Activated T-cell treated with anti-CD3 and anti-CD28 coated beads, Interleukin-2, amount 50 U/mL, for 24 hours (primary cell): ENCODE measurements at places on chromosomes 5 and 9.
A peak's percentile ranks its signal among the peaks of the same experiment; 100 is the strongest.

DNA sequence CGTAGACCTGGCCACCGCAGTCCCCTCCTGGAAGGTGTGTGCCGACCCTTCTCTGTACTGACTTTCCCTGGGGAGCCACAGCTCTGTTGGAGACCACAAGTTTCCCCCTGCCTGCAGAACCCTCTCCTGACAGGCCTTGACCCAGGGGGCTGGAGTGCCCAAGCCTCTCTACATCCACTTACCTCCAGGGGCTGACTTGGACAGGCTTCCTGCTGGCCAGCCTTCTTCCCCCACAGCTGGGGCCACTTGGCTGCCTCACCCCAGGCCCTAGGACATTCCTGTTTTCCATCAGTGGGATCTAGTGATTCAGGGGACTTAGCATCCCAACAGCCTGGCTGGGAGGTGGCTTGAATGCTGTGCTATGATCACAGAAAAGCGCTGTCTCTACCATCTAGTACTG lies 23.6 kb downstream of the COL15A1 start:
- no peaks in the 10 kb centered on the region for H3K27me3 ChIP-seq
- no peak overlapping the region for H3K4me3 ChIP-seq
- H3K36me3 ChIP-seq: no peaks in the 10 kb centered on the region
- DNase-seq: no peak

DNA sequence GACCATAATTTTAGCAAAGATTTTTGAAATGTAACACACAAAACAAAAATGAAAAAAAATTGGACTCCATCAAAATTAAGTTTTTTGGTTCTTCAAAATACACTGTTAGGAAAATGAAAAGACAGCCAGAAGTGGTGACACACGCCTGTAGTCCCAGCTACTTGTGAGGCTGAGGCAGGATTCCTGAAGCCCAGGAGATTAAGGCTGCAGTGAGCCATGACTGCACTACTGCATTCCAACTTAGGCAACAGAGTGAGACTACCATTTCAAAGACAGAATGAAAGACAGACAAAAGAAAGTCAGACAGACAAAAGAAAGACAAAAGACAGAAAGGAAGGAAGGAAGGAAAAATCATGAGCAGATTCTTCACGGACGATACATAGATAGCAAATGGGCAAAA lies 7.5 kb downstream of the DIAPH1 start:
- peaks cover 74% of the 10 kb centered on the region for H3K36me3 ChIP-seq
- H3K27ac ChIP-seq: peak overlapping the region; percentile 96
- H3K4me3 ChIP-seq: no peak overlapping the region
- peaks cover 86% of the 10 kb centered on the region for H3K4me1 ChIP-seq

DNA sequence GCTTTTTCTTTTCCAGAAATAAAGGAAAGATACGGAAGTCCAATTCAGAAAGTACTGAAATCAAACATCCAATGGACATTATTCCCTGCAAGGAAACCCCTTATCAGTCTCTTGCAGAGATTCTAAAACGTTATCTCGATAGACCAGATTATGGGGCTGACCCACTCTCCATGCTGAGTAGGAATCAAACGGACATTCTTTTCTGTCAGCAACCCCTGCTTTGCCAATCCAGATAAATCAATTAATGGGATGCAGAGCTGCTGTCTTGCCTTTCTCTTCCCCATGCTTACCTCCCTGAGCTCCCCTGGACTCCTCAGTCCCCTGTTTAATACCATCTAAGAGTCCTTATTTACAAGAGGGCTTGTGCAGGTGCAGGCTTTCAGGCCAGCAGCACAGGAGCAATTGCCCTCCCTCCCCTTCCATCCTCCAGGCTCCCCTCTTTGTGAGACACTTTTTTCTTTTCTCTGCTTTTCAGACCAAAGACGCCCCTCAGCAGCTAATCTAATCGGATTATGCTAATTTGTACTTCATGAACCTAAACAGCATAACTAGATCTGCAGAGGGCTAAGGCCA lies 14.2 kb downstream of the TAL2 start:
- no peaks in the 10 kb centered on the region for H3K4me1 ChIP-seq
- no peaks in the 10 kb centered on the region for H3K36me3 ChIP-seq
- no peaks in the 10 kb centered on the region for H3K27me3 ChIP-seq
- no peak overlapping the region for H3K4me3 ChIP-seq

GRCh38 chr9:134630393-134630790 lies 11.2 kb upstream of the COL5A1 start:
- no peak overlapping the region for H3K4me3 ChIP-seq
- H3K27ac ChIP-seq: no peak overlapping the region
- no peaks in the 10 kb centered on the region for H3K27me3 ChIP-seq

- no peak overlapping the region for H3K4me3 ChIP-seq
- no peak for DNase-seq
- H3K27me3 ChIP-seq: no peaks in the 10 kb centered on the region
- no peaks in the 10 kb centered on the region for H3K36me3 ChIP-seq
These were observed 44.1 kb upstream of the ACO1 start for GRCh38 chr9:32340361-32340760.

- H3K4me3 ChIP-seq: no peak overlapping the region
- no peak for DNase-seq
- H3K4me1 ChIP-seq: peaks cover 5% of the 10 kb centered on the region
- H3K27me3 ChIP-seq: no peaks in the 10 kb centered on the region
- peak overlapping the region; percentile 37 for H3K27ac ChIP-seq
These were observed 66.2 kb downstream of the SMC5 start for GRCh38 chr9:70324963-70325362.

GRCh38 chr9:124639637-124640036 lies 131.5 kb downstream of the NR6A1 start:
- H3K4me3 ChIP-seq: no peak overlapping the region
- no peak overlapping the region for H3K27ac ChIP-seq
- H3K27me3 ChIP-seq: peaks cover 45% of the 10 kb centered on the region
- H3K36me3 ChIP-seq: no peaks in the 10 kb centered on the region
- H3K4me1 ChIP-seq: peaks cover 4% of the 10 kb centered on the region
- DNase-seq: no peak

- H3K27me3 ChIP-seq: no peaks in the 10 kb centered on the region
- H3K27ac ChIP-seq: no peak overlapping the region
- H3K4me3 ChIP-seq: no peak overlapping the region
- no peaks in the 10 kb centered on the region for H3K36me3 ChIP-seq
- H3K4me1 ChIP-seq: no peaks in the 10 kb centered on the region
These were observed 380.7 kb downstream of the MRPS30 start for GRCh38 chr5:45189481-45189880.

DNA sequence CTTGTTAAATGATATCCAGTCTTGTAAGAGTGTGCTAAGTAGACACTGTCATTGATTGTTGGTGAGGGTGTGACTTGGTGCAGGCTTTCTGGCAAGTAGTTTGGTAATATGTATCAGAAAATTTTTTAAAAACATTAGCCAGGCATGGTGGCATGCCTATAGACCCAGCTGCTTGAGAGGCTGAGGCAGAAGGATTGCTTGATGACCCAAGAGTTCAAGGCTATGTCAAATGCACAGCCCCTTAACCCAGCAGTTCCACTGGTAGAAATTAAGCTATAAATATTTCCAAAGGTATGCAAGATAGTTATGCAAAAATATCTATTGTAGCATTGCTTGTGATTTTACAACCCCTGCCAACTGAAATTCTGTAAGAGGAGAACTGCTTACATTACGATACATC lies 24.2 kb downstream of the ZBTB43 start:
- H3K4me1 ChIP-seq: peaks cover 33% of the 10 kb centered on the region
- DNase-seq: no peak
- no peak overlapping the region for H3K27ac ChIP-seq
- no peaks in the 10 kb centered on the region for H3K27me3 ChIP-seq
- peaks cover 68% of the 10 kb centered on the region for H3K36me3 ChIP-seq

DNA sequence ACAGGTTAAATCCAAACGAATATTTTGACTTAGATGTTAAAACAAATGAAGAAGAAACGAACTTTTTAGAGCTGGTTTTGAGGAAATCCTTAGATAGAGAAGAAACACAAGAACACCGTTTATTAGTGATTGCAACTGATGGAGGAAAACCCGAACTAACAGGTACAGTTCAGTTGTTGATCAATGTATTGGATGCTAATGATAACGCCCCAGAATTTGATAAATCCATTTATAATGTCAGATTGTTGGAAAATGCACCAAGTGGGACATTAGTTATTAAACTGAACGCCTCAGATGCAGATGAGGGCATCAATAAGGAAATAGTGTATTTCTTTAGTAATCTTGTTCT lies 842 bp downstream of the PCDHA5 start:
- no peak for DNase-seq
- no peak overlapping the region for H3K27ac ChIP-seq
- peaks cover 34% of the 10 kb centered on the region for H3K27me3 ChIP-seq
- no peak overlapping the region for H3K4me3 ChIP-seq
- peaks cover 6% of the 10 kb centered on the region for H3K36me3 ChIP-seq
- H3K4me1 ChIP-seq: no peaks in the 10 kb centered on the region

DNA sequence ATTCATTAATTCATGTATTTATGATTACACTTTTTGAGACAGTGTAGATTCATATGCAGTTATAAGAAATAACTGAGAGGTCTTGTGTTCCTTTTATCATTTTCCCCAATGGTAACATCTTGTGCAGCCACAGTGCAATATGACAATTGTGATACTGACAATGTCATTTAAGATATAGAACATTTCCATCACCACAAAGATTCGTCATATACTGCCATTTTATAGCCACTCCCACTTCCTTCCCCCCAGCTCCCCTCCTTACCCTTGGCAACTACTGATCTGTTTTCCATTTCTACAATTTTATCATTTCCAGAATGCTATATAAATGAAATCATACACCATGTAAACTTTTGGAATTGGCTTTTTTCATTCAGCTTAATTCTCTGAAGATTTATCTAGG lies 53.8 kb downstream of the NR2F1 start:
- H3K27me3 ChIP-seq: no peaks in the 10 kb centered on the region
- peaks cover 9% of the 10 kb centered on the region for H3K36me3 ChIP-seq
